Neural progenitor cell (in vitro differentiated cells): ENCODE measurements at places on chromosomes 7 and 10. TPM values are rescaled to one million over a fixed set of nuclear protein-coding genes. Genes with fewer than 3 reads are reported as not detected.

- no peaks in the 10 kb centered on the region for H3K27me3 ChIP-seq
- no peak for DNase-seq
- H3K27ac ChIP-seq: no peak overlapping the region
- H3K4me1 ChIP-seq: no peaks in the 10 kb centered on the region
Observed at GRCh38 chr7:48563334-48563733, 361.0 kb upstream of the CDC14C start.

- no peaks in the 10 kb centered on the region for H3K36me3 ChIP-seq
- no peaks in the 10 kb centered on the region for H3K4me1 ChIP-seq
- no peaks in the 10 kb centered on the region for H3K27me3 ChIP-seq
- no peak for DNase-seq
- no peak overlapping the region for H3K27ac ChIP-seq
Observed at GRCh38 chr10:58661902-58662301, 149.2 kb downstream of the BICC1 start.

DNA sequence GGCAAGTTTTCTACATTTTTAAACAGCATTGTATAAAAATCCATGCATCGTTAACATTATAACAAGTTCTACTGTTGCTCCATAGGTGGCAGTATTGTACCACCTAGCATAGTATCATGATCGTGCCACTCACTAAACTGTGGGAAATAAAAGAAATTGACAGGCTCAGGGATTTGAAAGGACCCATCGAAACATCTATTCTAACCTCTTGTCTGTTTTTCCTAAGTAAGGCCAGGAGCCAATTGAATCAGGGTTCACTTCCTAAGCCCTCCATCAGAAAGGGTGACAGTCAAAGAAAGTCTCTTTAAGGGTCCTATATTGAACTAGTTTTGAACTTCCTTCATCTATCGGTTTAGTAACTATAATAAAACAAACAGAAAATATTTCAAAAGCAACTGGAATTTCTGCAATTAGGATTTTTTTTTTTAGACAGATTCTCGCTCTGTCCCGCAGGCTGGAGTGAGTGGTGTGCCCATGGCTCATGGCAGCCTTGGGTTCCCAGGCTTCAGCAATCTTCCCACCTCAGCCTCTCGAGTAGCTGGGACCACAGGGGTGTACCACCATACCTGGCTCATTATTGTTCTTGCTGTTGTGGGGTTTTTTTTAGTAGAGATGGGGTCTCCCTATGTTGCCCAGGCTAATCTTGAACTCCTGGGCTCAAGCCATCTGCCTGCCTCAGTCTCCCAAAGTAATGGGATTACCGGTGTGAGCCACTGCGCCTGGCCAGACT is 9.4 kb downstream of the HACD1 start:
- H3K36me3 ChIP-seq: no peaks in the 10 kb centered on the region
- no peak overlapping the region for H3K4me3 ChIP-seq
- peak; percentile 78 for DNase-seq
- no peaks in the 10 kb centered on the region for H3K4me1 ChIP-seq
- H3K27ac ChIP-seq: no peak overlapping the region

DNA sequence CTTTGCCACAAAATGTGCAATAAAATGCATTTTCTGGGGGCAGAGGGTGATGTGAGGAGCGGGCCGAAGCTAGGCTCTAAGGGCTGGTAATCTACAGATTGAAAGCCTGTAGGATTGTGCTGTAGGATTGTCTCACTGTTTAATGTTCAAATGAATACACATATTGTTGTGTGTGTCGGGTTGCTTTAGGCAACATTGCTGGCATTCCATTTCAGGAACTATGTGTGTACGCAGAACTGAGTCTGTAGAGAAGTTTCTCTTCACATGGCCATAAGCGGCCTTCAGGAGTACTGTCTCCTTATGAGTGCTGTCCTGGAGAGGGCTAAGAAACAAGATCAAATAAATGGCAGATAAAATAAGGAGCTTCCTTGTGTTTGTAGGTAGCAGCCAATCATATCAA is 540.2 kb downstream of the GATA3 start:
- no peaks in the 10 kb centered on the region for H3K36me3 ChIP-seq
- no peaks in the 10 kb centered on the region for H3K27me3 ChIP-seq
- H3K4me1 ChIP-seq: no peaks in the 10 kb centered on the region
- DNase-seq: no peak

GRCh38 chr10:69819716-69820506 is 18.2 kb downstream of the COL13A1 start:
- H3K27me3 ChIP-seq: no peaks in the 10 kb centered on the region
- no peaks in the 10 kb centered on the region for H3K36me3 ChIP-seq
- no peaks in the 10 kb centered on the region for H3K4me1 ChIP-seq
- no peak overlapping the region for H3K4me3 ChIP-seq

- no peak for DNase-seq
- peaks cover 56% of the 10 kb centered on the region for H3K4me1 ChIP-seq
- H3K27me3 ChIP-seq: no peaks in the 10 kb centered on the region
- H3K27ac ChIP-seq: no peak overlapping the region
- H3K4me3 ChIP-seq: no peak overlapping the region
Observed at GRCh38 chr7:148397551-148397950, 193.0 kb upstream of the C7orf33 start.

- H3K36me3 ChIP-seq: no peaks in the 10 kb centered on the region
- H3K27ac ChIP-seq: no peak overlapping the region
- no peak overlapping the region for H3K4me3 ChIP-seq
- H3K4me1 ChIP-seq: no peaks in the 10 kb centered on the region
- peaks cover 19% of the 10 kb centered on the region for H3K27me3 ChIP-seq
Observed at GRCh38 chr10:113583571-113583970, 30.7 kb downstream of the HABP2 start.

- no peak overlapping the region for H3K27ac ChIP-seq
- H3K4me3 ChIP-seq: no peak overlapping the region
- H3K4me1 ChIP-seq: no peaks in the 10 kb centered on the region
- DNase-seq: no peak
- H3K36me3 ChIP-seq: no peaks in the 10 kb centered on the region
- H3K27me3 ChIP-seq: no peaks in the 10 kb centered on the region
Observed at GRCh38 chr7:111229916-111230315, 139.0 kb downstream of the LRRN3 start.

DNA sequence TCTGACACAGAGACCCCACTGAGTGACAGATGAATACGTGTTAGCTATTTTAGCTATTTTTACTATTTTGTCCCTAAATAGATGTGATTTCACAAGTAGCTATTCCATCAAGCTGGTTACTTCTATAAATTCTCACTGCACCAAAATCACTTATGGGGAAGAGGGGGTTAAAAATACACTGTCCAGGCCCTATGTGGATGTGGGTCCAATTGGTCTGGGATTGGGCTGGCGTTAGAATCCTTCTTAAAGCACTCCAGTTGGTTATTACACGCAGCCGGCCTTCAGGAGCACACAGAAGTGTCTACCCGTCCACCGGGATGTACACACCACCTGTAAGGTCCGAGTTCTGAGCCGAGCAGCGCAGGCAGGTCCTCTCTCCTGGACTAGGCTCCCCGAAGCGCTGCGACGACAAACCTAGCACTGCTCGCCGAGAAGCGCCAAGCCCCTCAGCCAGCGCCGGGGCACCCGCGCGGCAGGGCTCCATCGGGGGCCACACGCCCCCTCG is 222.3 kb upstream of the MKLN1 start:
- no peaks in the 10 kb centered on the region for H3K36me3 ChIP-seq
- H3K4me3 ChIP-seq: peak overlapping the region; percentile 74
- peaks cover 15% of the 10 kb centered on the region for H3K4me1 ChIP-seq
- peaks cover 59% of the 10 kb centered on the region for H3K27me3 ChIP-seq
- DNase-seq: no peak
- no peak overlapping the region for H3K27ac ChIP-seq

GRCh38 chr10:96511044-96511945 is 2.4 kb downstream of the TLL2 start:
- no peaks in the 10 kb centered on the region for H3K36me3 ChIP-seq
- H3K4me3 ChIP-seq: no peak overlapping the region
- no peak overlapping the region for H3K27ac ChIP-seq
- peak; percentile 79 for DNase-seq

- H3K4me1 ChIP-seq: peaks cover 10% of the 10 kb centered on the region
- no peak overlapping the region for H3K4me3 ChIP-seq
- no peaks in the 10 kb centered on the region for H3K27me3 ChIP-seq
- DNase-seq: no peak
- no peak overlapping the region for H3K27ac ChIP-seq
Observed at GRCh38 chr7:986766-987751, 4.1 kb downstream of the CYP2W1 start.

GRCh38 chr7:111029141-111029572 is 61.8 kb upstream of the LRRN3 start:
- H3K27ac ChIP-seq: no peak overlapping the region
- DNase-seq: no peak
- H3K36me3 ChIP-seq: no peaks in the 10 kb centered on the region
- H3K4me3 ChIP-seq: no peak overlapping the region
- no peaks in the 10 kb centered on the region for H3K27me3 ChIP-seq
- H3K4me1 ChIP-seq: peaks cover 14% of the 10 kb centered on the region

DNA sequence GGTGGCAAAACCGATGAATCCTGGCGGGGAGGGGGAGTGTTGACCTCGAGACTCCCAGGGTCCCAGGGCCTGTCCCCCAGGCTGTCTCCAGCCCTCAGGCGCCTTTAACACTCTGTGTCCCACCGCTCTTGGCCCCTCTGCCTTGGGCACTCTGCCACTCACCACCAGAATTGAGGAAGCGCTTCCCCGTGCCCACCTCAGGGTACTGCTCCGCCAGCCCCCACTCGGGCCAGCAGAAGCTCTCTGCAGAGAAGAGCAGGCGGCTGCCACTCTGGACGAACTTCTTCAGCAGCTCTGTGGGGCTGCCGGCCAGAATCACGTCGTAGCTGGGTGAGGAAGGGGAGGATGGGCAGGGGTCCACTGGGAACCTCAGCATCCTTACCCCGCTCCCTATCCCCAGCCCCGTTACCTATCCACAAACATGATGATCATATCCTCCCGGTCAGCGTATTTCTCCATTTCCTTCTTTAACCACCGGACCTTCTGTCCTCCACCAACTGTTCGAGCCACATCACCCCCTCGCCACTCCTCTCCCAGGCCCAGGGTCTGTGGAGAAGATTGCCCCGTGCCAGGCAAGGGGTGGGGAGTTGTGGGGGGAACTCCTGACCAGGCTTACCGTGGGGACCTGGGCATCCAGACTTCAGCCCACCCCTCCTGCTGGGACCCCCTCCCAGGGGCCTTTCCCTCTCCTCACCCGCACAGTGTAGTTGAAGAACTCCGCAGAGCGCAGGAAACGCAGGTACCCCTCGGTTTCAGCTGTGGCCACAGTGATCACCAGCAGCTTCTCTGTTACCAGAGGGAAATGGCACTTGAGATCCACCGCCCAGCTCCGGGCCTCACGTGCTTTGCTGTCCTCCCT is 1.2 kb downstream of the PLOD3 start:
- no peak overlapping the region for H3K27ac ChIP-seq
- DNase-seq: no peak
- H3K36me3 ChIP-seq: no peaks in the 10 kb centered on the region

GRCh38 chr7:77383333-77383740 is 32.8 kb downstream of the GSAP start:
- H3K4me1 ChIP-seq: no peaks in the 10 kb centered on the region
- H3K27ac ChIP-seq: no peak overlapping the region
- DNase-seq: no peak
- H3K4me3 ChIP-seq: no peak overlapping the region
- H3K36me3 ChIP-seq: no peaks in the 10 kb centered on the region

GRCh38 chr10:116972131-116972530 is 32.9 kb downstream of the SHTN1 start:
- no peak overlapping the region for H3K27ac ChIP-seq
- no peaks in the 10 kb centered on the region for H3K27me3 ChIP-seq
- H3K4me1 ChIP-seq: peaks cover 26% of the 10 kb centered on the region
- no peak for DNase-seq

GRCh38 chr7:81469153-81469868 is 300.5 kb downstream of the HGF start:
- no peaks in the 10 kb centered on the region for H3K27me3 ChIP-seq
- H3K4me3 ChIP-seq: no peak overlapping the region
- no peak for DNase-seq
- H3K4me1 ChIP-seq: no peaks in the 10 kb centered on the region
- H3K36me3 ChIP-seq: no peaks in the 10 kb centered on the region

PRKCQ gene
- total RNA-seq: 3.5 TPM in 2 replicates

NEURL1 gene
- total RNA-seq: 0.06 and 1.5 TPM in 2 replicates

CPA2 gene
- 0.65 and 0.82 TPM in 2 replicates for total RNA-seq

LIPJ gene
- total RNA-seq: 0.06 and 0.39 TPM in 2 replicates

FAM221A gene
- 26.2 and 27.2 TPM in 2 replicates for total RNA-seq

PDE1C gene
- 0.54 and 0.56 TPM in 2 replicates for total RNA-seq

MPP7 gene
- total RNA-seq: 6.1 and 8.5 TPM in 2 replicates

GNG11 gene
- total RNA-seq: 0.56 and 0.86 TPM in 2 replicates

NAT16 gene
- 0.28 TPM in 1 of 2 replicates, not detected in the other for total RNA-seq

FOXI2 gene
- total RNA-seq: not detected in 2 replicates

CPN1 gene
- total RNA-seq: not detected in 2 replicates

OR2A7 gene
- 0.15 and 0.74 TPM in 2 replicates for total RNA-seq
